HAP-1 (cell line): ENCODE measurements at places on chromosomes 3 and 15.

DNA sequence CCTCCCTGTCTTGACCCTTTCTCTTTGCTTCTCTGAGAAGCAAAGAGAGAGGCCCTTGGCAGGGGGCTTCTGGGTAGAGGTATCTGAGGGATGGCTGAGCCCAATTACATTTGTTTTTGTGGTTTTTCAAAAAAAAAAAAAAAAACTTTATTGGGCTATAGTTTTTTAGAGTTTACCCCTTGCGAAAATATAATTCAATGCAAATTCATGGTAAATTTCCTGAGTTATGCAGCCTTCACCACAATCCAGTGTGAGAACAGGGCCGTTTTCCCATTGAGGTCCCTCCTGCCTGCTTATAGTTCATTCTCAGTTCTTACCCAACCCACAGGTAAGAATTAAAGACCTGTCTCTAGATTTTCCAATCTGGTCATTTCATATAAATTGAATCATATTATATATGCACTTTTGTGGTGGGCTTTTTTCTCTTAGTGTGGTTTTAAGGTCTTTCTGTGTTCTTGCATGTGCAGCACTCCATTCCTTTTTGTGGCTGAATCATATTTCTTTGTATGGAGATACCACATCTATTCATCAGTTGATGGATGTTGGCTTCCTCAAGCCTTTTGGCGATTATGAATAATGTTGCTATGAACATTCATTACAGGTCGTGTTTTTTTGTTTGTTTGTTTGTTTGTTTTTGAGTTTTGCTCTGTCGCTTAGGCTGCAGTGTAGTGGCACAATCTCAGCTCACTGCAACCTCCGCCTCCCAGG is 2.7 kb downstream of the MCM2 start:
- DNase-seq: no peak

GRCh38 chr15:67161881-67162280 is 92.6 kb downstream of the AAGAB start:
- DNase-seq: no peak

DNA sequence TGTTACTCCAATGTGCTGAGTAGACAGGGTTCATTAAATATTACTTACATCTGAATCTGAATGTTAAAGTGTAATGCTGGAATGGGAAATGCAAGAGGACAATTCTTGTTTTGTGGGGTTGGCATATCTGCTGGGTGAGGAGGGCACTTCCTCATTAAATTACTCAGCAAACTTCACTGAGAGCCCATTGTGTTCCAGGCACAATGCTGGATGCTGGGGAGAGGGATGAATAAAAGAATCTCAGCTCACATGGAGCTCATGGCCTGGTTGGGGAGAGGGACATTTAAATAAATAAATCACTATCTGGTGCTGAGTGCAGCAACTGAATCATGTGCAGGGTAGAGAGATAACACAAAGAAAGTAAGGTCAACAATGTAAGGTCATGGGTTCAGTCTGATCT is 199.2 kb upstream of the CFAP20DC start:
- no peak for DNase-seq

DNA sequence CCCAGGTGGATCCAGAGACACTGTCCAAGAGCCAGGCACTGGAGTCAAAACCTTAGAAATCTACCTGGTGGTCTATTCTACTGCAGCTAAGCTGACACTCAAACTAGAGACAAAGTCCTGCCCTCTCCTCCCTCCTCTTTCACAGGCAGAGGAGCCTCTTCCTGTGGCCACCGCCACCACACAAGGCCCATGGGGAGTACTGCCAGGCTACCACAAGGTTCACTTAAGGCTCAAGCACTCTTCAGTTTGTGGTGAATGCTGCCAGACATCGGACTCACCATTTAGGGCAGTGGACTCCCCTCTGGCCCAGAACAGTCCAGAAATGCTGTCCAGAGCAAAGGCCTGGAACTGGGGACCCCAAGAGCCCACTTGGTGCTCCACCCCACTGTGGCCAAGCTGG is 160.9 kb downstream of the ADAMTS17 start:
- no peak for DNase-seq

- no peak for DNase-seq
Measured at GRCh38 chr3:61665121-61665520, 103.8 kb downstream of the PTPRG start.

DNA sequence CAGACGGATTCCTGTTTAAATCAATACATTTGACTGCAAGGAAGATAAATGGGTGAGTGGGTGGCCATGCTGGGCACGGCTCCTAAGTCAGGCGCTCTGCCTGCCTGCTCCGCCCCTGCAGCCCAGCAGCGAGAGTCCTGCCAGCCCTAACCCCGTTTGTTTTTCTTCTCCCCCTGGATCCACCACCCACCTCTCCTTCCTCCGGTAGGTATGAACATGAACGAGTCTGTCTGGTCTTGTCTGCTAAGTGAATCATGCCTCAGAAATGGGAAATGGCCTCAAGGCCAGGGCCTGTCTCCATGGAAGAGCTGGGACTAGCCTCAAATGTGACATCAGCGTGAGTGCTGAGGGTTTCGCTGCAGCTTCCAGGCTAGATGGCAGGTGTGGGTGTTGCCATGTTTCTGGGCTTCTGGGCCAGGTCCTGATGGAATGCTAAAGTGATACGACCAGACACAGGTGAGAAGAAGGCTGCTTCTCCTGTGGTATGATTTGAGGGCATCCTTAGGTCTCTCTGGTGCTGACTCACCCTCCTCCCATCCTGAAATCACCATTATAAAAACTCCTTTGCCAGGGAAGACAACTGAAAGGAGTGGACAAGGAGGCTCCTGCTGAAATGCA is 5.6 kb upstream of the FEM1B start:
- DNase-seq: no peak

DNA sequence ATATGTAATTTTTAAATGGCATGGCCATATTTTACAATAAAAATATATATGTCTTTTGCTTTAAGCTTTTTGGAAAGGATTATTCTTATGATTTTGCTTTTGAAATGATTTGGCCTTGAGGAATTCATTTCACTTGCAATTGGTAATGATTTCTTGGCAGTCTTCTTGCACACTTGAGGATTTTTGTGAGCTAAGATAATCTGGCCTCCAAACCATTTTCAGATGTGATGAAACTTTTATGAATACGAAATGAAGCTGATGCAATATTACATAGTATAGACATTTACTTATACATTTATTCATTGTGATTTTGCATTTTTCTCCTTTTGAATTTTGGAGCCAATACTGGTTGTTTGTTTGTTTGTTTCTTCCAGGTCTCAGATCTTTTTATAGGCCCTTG is 6.4 kb upstream of the SH2D7 start:
- DNase-seq: no peak

GRCh38 chr15:63107895-63108546 is 13.6 kb upstream of the LACTB start:
- DNase-seq: no peak

DNA sequence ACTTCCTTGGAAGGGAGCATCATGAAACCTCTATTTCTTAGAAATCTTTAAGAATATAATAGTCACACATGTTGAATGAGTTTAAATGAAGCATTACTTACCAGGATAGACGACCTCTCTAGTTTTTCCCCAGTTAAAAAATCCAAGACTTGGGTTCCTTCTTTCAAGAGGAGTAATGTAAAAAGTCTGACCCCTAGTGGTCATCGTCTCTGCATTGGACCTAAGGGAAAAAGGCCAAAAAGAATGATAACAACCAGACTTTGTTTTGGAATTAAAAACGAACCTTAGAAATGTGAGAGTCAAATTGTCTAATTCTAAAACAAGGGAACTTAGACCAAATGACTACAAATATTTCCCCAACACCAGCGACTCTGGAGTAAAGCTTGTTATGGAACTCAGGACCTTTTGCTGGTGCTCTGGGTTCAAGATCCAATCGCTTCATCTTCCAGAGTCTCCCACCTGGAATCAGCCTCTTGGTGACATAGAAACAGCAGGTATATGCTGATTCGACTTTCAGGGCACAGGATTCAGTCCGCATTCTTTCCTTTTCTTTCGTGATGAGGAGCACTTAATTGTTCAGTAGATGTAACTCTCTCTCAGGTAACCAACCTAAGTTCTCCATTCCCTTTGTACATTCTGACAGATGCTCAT is 214.8 kb upstream of the TPRG1 start:
- DNase-seq: peak; percentile 34

- DNase-seq: peak; percentile 18
Measured at GRCh38 chr15:49832511-49832910, 211.7 kb downstream of the DTWD1 start.

DNA sequence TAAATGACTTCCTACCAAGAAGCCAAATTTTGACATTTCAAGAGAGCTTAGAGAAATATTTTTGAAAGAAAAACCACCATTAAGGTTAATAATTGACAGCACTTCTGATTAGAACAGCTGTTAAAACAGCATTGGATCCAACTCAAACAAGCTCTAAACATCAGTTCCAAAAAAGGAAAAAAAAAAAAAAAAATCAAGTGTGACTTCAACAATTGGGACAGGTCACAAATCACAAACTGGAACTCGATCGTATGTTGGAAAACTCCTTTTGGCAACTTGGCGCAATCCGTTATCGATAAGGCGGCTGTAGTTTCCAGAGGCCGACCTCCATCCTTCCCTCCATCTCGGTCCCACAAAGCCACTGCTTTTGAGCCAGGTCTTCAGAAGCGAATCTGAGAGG is 17.8 kb downstream of the TLE3 start:
- DNase-seq: no peak

DNA sequence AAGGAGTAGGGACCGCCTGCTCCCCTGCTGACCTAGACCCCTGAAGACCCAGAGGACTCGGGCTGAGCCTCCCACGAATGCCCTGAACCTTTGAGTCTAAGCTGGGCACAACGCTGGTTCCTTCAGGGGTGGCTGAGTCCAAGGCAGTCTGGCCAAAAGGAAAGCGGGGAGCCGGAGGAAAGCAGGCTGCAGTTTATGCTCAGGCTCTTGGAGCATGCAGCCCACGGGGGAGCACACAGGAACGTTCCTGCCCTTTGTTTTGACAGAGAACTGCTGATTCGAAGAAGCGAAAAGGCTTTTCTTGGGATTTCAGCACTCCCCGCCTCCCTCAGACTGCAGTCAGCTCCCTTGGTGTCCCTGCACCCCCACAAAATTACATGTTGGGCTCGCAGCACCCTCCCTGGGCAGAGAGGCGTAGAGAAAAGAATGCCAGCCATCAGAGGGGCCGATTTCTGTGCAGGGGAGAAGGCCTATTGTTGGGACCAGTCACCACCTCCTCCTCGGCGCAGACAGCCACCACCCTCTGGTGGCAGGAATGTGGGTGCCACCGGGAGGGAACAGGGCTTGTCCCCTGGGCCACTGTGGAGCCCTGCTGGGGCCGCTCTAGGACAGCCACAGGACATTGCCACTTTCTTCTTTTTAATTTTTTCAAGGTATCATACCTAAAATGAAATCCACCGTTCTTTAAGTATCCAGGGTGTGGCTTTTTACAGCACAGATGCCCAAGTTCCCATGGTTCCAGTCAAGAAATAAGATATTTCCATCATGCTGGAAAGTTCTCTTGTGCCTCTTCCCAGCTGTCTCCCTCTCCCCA is 72.2 kb downstream of the SMAD6 start:
- peak; percentile 98 for DNase-seq

- DNase-seq: no peak
Measured at GRCh38 chr3:167114619-167115018, 265.5 kb downstream of the ZBBX start.

DNA sequence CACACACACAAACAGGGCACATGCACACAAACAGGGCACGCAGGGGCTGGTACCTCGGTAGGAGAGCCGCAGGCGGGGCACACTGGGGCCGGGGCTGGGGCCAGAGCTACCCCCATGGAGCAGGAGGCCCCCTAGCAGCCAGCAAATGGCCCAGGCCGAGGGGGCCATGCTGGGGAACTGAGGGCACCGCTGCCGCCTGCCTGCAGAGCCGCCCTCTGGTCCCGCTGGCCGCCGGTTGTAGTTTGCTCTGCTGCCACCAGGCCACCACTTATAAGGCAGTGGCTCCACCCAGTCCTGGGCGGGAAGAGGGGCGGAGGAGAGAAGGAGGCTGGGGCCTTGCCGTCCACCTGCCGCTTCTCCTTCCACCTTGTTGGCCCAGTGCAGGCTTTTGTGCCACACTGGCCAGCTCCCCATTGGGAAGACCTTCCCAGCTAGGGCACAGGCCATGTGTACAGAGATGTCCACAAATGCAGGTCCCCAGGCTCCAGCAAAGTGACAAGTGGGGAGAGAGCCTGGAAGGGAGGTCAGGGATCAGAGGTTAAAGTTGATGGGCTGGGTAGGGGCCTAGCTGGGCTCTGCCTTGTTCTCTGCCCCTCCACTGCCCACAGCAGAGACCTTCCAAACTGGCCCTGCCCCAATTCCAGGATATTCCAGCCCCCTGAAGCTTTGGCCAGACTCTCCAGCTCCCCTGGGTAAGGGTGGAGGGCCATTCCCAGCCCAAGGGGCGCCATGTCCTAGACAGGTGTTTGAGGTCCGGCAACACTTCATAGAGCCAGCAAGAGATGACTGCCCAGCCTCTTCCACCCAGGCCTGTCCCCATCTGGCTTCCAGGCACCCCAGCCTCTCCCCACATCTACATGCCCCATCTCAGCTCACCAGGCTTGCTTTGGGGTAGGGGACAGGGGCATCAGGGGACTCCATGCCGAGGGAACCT is at the start of gene SEMA3G:
Gene SEMA3G (minus strand): TSS at position 244 of the 934 bp plus-strand sequence. CDS start 76 bp downstream, at position 168.
- peak; percentile 90 for DNase-seq

- no peak for DNase-seq
Measured at GRCh38 chr3:100103558-100104441, 10.5 kb downstream of the FILIP1L start.

DNA sequence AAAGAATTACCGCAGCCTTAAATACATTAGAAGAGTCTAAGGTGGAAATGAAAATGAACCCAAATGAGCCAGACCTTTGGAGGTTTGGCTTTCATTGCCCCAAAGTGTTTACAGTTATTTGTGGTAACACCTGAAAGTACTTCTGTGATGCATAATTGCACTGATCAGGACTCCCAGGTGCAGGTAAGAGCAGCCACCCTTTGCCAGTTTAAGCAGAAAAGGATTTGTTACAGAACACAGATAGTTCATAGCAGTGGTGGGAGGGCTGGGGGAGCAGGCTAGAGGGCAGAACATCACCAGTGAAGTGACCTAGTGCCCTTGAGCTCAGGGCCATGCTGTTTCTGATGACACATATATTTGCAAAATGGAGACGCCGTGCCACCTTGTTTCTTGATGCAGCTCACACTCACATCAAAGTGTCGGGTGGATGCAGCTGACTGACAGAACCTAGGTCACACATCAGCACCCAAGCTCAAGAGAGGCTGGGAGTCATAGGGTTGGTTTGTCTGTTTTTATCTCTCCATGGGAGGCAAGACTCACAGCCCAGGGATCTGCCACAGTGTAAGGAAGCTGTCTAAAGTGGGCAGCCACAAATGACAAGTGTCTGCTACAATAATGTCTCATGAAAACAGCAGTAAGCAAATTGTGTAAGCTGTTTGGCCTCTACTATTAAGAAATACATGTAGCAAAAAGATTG is 49.1 kb downstream of the NEK11 start:
- DNase-seq: no peak

GRCh38 chr3:190534986-190535385 is 21.1 kb downstream of the IL1RAP start:
- no peak for DNase-seq

DNA sequence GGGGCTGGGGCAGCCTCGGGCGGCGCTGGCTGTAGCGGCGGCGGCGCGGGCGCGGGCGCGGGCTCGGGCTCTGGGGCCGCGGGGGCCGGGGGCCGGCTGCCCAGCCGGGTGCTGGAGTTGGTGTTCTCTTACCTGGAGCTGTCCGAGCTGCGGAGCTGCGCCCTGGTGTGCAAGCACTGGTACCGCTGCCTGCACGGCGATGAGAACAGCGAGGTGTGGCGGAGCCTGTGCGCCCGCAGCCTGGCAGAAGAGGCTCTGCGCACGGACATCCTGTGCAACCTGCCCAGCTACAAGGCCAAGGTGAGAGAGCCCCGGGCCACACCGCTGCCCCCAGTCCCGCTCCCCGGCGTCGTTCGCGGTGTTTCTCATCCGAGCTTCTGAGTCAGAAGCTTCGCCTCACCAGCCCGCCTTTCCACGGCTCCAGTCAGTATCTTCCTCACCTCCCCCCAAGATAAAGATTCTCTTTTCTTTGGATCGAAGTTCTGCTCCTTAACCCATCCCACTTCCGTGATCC is 600 bp downstream of the FBXO45 start:
- DNase-seq: no peak
